Karpas-422 (cell line): ENCODE measurements at places on chromosomes 6 and 20.

GRCh38 chr6:12769556-12770256 is 53.1 kb downstream of the PHACTR1 start:
- no peak for DNase-seq

DNA sequence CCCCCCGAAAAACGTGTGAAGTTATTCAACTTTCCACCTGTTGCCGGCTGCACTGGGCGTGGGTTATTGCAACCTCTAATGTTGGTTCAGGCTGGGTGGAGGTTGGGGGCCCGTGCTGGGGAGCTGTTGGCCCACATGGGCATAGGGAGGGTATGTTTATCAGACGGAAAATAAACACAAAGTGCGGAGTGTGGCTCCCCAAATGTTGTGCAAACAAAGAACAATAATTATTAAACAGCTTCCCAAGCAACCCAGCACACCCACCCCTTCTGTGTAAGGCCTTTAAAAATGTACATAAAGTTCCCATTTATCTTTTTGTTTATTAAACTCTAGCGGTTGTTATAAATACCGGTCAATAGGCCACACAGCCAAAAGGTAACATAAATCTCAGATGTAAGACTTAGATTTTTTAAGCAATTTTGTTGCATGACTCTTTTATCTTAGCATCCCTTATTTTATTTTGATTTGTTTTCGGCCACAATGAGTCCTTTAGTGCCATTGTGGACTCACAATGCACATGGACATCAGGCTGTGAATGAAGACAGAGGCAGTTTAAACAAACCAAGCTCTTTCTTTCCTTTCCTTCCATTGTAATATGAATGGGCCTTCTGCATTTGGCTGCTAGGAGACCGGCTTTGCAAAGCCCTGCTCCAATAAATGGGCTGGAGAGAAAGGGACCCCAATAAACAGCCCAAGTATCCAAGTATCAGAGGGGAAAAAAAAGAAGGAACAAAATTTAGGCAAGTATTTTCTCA is 6.9 kb upstream of the DLL1 start:
- DNase-seq: no peak

GRCh38 chr6:150304429-150304828 is 64.4 kb upstream of the IYD start:
- no peak for DNase-seq

- no peak for DNase-seq
Measured at GRCh38 chr20:37285664-37286374, 3.6 kb upstream of the MANBAL start.

DNA sequence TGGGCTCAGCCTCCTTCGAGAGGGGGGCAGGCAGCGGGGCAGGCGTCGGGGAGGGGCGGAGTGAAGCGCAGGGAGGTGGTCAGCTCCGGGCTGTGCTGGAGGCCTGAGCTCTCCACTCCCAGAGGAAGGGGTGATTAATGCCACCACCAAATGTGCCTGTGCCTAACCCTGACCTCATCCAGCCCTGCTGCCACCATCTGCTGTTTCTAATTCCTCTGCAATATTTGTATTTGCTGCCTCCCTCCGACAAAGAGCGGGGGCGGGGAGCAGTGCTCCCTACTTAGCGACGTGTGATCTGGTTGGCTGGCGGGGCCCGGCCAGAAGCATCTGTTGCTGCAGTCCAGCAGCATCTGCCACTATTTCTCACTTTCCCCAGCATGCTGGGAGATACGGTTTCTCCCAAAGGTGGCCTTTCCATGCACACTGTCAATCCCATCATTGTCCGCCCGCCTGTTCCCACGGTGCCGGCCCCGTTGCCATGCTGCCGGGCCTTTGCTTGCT is 47.0 kb downstream of the DLL1 start:
- DNase-seq: no peak

GRCh38 chr6:144265061-144265357 is 20.1 kb upstream of the UTRN start:
- DNase-seq: no peak

GRCh38 chr6:28597217-28597835 is 71.6 kb downstream of the GPX5 start:
- no peak for DNase-seq

DNA sequence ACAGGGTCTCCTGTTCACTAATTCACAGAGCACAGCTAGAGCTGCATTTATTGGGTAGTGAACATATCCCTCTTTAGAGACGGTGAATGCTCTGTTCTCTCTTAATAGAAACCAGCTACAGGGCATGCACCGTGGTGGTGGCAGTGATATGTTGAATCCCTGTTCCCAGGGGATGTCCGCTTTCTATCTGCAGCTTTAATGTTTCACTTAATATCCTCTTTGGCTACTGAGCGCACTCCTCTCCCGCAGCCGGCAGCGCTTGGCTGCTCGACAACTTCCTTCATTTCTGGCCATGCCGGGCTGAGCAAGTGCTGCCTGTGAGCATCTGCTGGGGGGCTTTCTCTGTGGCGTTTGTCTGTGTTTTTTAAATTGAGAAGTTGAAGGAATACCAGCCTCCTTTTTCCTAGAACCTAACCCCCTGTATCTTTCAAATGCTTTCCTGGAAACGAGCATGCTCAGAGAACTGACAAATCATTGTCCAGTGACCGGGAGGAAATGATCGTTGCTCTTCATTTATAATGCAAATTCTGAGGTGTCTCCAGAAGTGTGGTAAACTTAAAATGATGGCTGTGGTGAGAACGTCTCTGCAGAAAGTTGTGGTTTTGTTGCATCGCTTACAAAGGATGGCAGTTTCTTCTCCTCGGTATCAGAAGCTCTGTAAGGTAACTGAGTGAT is 297.9 kb downstream of the UTRN start:
- DNase-seq: peak; percentile 85

DNA sequence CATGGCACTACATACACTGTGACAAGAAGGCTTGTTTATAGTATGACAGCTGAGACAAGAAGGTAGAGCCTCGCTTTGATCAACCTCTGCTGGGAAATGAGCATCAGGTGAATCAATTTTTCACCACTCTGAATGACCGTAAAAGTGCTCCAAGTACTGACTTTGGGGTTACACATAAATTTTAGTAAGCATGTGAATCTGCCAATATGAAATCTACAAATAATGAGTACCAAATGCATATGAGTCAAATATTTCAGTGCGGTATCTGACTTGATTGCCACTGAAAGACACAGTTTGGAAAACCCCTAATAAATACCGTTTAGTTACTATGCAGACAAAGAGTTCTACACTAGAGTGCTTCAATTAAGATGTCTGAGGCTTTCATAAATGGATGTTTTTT is 77.8 kb downstream of the ATG5 start:
- DNase-seq: no peak

GRCh38 chr6:128141932-128142331 is 241.1 kb upstream of the THEMIS start:
- no peak for DNase-seq

GRCh38 chr20:57261457-57262251 is 4.8 kb downstream of the BMP7 start:
- no peak for DNase-seq

DNA sequence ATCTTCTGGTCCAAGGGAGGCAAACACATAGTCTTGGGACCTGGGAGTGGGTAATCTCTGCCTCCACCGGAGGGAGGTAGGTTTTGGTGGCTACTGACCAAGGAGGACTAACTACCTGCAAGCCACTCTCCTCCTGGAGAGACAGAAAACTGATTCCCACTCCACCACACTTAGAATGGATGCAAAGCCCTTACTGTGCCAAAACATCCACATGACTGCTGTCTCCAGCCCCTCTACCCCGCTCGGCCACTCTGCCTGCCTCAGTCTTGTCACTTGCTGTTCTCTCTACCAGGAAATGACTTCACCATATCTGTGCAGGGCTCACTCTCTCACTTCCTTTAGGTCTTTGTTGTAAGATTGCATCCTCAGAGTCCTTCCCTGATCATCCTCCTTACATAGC is 129.5 kb upstream of the ARG1 start:
- no peak for DNase-seq

DNA sequence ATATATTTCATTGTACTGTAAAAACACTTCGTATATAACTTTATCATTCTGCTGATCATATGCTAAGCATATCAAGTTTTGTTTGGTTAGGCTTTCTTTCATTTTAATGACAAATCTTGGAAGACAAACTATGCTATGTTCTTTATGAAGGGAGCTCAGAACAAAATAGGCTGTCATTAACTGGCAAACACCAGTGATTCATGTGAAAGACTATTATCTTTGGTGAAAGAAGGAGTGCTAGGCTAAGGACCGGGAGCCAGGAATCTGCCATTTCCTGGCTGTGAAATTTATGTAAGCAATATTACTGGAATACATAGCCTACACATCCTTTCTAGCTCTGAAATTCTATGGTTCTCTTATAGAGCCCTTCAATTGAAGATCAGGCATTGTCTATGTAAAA is 136.2 kb upstream of the CCN2 start:
- DNase-seq: no peak
